ENCODE measurements at places on chromosomes 5 and 9. TPM values are rescaled to one million over a fixed set of nuclear protein-coding genes. Genes with fewer than 3 reads are reported as not detected.

The SREK1IP1 gene
- 28.4 TPM for total RNA-seq

The COL27A1 gene
- 37.7 TPM for total RNA-seq

The ENTPD2 gene
- total RNA-seq = 11.5 TPM

The SHISAL2B gene
- total RNA-seq = not detected

The ST6GALNAC4 gene
- 24.3 TPM for total RNA-seq

The TMEM215 gene
- total RNA-seq = 0.55 TPM

The NNT gene
- total RNA-seq = 34.1 TPM

The DTWD2 gene
- 1.5 TPM for total RNA-seq

The ANKRD18B gene
- total RNA-seq = not detected

The SPATA31A3 gene
- not detected for total RNA-seq

The DMRT3 gene
- under 0.01 TPM for total RNA-seq

The ARSI gene
- 6.5 TPM for total RNA-seq

The CARD6 gene
- 10.2 TPM for total RNA-seq

- DNase-seq = no peak
These were observed 58.7 kb upstream of the PAPPA start for GRCh38 chr9:116094846-116095245.

DNA sequence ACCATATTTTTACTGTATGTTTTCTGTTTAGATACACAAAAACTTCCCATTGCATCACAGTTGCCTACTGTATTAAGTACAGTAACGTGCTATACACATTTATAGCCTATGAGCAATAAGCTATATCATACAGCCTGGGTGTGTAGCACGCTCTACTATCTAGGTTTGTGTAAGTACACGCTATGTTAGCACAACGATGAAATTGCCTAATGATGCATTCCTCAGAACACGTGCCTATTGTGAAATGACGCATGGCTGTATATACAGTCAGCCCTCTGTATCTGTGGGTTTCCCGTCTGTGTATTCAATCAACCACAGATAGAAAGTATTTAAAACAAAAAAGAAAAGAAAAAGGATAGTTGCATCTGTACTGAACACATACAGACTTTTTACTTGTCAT, 64.2 kb downstream of the SGCD start:
- DNase-seq = no peak

DNA sequence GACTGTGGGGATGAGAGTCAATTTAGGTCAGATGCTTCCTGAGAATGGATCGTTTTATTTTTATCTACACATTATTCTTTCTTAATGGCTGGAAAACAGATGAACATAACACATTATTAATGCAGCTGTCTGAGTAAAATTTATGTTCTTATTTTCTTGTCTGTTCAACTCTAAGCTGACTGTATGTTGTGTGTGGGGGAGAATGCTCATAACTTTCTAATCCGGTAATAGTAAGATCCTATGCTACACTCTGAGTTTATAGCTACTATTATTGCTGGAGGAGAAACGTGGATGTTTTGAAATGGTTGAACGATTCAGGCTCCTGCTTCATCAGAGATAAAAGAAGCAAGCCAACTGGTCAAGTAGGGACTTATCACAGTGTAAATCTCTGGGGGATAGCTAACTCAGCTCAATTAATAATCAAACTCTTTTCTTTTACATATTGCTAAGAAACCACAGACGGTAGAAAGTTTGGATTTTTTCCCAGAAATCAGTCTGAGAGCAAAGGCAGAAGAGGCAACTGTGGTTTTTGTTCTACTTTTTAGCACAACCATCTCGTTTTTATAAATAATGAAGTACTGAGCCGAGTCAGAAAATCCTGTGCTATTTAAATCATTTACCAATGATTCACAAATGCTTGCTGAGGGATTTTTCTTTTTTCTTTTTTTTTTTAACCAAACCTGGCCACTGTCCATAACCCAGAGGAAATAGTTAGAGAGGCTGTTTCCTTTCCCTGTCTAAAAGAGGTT, 265.0 kb upstream of the FAM174A start:
- no peak for DNase-seq

- no peak for DNase-seq
These were observed 365.5 kb upstream of the CDH18 start for GRCh38 chr5:20353499-20353898.

DNA sequence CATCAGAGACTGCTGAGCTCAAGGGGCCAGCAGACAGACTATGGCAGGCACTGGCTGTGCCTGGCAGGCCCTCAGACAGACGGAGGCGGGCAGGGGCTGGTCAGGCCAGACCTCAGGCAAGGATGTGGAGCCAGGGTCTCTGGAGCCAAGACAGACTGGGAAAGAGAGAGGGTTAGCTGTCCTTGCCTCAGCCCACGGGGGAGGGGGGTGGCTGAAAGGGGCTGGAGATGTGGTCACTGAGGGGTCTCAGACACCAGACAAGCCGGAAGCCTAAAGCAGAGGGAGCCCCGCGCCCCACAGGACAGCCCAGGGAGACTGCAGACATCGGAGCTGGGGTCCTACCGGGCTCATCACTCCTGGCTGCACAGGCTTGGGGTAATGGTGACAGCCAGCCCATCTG, 141.2 kb upstream of the FOXD4L5 start:
- DNase-seq = no peak

DNA sequence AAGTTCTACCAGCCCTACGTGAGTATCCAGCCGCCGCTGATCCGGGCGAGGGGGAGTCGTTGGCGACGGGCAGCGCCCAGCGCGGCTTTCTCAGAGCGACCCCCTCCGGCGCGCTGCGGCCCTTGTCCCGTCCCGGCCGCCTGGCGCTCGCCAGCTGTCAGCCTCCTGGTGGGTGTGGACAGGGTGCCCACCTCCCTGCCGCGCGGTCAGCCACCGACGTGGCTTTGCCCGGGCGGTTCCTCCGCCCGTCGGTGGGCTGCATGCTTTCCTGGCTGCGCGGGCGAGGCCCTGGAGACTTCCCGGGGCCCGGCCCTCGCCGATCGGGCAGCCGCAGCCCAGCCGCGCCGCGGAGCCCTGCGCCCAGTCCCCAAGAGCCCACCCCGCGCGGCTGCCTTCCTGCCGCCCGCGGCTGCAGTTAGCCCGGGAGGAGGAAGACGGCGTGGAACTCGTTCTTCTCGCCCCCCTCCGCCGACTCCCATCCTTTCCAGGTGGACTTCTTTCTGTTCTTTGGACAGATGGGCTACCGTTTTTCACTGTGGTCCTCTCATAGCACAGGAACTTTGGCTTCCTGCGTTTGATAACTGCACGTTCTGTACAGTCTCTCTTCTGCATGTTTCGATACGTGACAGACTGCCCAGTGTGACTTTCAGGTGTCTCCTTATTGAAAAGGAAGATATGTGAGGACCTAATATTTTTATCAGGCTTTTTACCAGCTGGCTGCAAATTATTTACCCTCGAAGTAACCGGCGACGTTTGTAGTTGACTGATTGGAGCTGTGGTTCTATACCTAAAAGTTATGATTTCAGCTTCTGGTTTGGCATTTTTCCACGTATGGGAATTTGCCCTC, 577 bp downstream of the AP3S1 start:
- no peak for DNase-seq

DNA sequence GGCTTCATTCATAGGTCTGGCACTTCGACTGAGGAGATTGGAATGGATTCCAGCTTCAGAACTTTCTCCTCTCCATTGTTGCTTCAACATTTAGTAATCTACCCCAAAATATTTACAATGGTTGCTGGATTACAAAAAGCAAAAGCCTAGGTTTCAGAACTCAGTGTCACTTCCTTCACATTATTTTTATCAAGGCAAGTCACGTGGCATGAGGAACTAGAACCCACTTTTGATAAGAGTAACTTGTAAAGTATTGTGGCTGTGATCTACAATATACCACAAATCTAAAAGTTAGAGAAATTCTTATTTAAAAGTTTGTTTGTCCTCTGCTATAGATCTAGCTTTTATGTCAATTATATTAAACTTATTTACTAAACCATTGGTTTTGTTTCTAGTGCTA, 39.7 kb upstream of the ANKDD1B start:
- DNase-seq = no peak

DNA sequence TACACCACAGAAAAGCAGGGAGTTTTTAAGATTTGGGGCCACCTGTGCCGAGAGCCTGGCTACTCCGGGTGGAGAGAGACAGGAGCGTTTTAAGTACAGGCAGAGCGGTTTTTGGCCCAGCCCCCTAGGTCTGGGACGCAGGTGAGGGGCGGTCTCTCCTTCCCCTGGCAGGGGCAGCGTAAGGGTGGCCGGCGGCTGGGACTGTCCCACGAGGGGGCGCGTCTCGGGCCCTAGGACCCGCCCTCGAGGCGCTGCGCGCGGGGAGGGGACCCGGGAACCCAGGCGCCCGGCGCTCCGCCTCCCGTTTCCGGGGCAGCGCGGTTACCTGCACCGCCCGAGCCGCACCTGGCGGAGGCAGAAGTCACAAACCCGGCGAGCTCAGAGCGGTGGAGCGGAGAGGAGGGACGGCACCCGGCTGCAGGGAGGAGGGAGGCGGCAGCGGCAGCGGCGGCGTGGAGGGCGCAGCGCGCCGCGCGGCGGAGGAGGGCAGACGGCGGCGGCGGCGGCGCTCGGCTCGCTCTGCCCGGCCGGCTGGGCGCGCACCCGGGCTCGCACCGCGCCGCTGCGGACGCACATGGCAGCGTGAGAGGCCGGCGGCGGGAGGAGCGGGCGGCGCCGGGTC, at the start of gene WWC1:
Gene WWC1 (plus strand): TSS at position 304 of the 622 bp plus-strand sequence. CDS start 508 bp downstream, outside the sequence.
- no peak for DNase-seq

GRCh38 chr9:34437006-34437925, 21.1 kb downstream of the FAM219A start:
- DNase-seq = peak; percentile 47

DNA sequence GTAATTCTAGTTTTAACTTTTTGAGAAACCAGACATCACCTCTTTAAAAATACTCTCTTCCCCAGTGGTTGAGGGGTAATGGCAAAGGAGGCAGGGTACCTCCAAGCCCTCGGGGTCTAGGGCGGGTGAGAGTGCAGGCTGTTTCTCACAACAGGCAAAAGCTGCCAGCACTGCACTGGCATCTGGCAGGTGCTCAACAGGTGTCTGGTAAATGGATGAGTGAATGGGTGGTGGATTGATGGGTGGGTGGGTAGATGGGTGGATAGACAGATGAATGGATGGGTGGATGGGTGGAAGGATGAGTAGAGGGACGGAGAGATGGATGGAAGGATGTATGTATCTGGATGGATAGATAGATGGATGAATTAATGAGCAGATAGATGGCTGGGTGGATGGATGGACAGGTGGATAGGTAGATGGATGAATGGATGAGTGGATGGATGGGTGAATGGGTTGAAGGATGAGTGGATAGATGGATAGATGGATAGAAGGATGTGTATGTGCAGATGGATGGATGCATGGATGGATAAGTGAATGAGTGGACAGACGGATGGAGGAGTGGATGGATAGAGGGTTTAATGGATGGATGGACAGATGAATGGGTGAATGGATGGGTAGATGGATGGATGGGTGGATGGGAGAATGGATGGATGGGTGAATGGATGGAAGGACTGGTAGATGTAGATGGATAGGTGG, 84.6 kb downstream of the COL5A1 start:
- DNase-seq = no peak

DNA sequence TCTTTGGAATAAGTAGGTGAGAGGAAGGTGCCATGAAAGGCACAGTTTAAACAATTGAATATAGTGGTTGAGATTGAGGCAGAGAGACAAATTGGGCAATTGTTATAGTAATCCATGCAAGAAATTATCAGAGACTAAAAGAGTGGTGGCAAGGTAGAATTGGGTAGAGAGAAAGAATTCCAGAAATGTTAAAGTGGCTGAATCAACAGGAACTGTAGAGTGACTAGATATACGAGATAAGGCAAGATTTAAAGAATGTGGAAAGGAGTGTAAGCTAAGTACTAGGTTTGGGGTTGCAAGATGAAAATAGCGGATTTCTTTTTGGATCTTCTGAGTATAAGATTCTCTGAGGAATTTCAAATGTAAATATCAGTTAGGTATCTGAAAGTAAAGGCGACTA, 285.2 kb downstream of the DMRTA1 start:
- no peak for DNase-seq

GRCh38 chr5:89105836-89106235, 222.9 kb upstream of the MEF2C start:
- DNase-seq = no peak

DNA sequence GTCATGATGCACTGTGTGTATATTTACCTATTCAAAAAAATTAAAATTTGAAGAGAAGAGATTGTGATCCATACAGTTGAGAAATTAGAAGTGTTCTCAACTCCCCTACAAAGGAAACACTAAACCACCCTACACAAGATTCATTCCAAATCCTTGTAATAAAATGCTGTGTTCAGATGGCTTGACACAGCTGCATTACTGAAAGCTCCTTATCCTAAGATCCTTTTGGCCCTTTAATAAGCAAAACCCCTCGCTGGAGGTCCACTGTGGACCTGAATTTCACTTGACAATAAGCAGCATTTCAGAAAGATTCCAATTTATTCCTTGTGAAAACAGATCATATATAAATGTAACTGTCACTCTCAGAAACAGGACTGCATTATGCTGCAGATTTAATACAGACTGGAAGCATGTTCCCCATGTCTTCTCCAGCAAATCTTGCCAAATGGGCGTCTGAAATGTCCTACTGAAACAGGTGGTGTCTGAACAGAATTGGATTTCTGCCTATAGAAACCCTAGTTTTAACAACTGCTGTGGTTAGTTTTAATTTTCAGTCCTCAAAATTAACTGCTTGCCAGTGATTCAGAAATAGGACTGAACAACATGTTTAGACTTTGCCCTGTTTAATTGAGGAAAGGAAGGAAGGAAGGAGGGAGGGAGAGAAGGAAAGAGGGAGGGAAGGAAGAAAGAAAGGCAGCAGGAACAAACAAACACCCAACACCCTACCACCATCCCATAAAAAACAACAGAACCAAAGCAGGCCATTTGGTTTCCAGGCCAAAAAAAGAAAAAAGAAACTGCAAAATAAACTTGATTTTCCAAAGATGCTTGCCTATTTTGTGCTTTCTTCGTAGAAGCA, 179.6 kb downstream of the MLLT3 start:
- DNase-seq = no peak

GRCh38 chr5:142888469-142889085, 118.4 kb downstream of the ARHGAP26 start:
- no peak for DNase-seq

GRCh38 chr9:85258823-85259370, 482.9 kb downstream of the AGTPBP1 start:
- DNase-seq = no peak

- DNase-seq = no peak
These were observed 26.4 kb upstream of the GABRB2 start for GRCh38 chr5:161572914-161573313.

GRCh38 chr9:6564360-6564759, 81.2 kb downstream of the GLDC start:
- no peak for DNase-seq

GRCh38 chr9:81693671-81694378, 4.5 kb upstream of the TLE1 start:
- no peak for DNase-seq

- no peak for DNase-seq
These were observed 384.8 kb upstream of the MEF2C start for GRCh38 chr5:89267788-89268187.

GRCh38 chr9:105401651-105402050, 46.2 kb upstream of the FSD1L start:
- no peak for DNase-seq

- DNase-seq = no peak
These were observed 147.0 kb upstream of the ZNF366 start for GRCh38 chr5:72654231-72654630.

Measured in uterus (tissue), 4 donors.